GM03348 (cell line): ENCODE measurements at places on chromosomes 2 and 18.

- DNase-seq, result peak; percentile 33
Observed at GRCh38 chr2:216083464-216084281, 2.0 kb downstream of the TMEM169 start.

DNA sequence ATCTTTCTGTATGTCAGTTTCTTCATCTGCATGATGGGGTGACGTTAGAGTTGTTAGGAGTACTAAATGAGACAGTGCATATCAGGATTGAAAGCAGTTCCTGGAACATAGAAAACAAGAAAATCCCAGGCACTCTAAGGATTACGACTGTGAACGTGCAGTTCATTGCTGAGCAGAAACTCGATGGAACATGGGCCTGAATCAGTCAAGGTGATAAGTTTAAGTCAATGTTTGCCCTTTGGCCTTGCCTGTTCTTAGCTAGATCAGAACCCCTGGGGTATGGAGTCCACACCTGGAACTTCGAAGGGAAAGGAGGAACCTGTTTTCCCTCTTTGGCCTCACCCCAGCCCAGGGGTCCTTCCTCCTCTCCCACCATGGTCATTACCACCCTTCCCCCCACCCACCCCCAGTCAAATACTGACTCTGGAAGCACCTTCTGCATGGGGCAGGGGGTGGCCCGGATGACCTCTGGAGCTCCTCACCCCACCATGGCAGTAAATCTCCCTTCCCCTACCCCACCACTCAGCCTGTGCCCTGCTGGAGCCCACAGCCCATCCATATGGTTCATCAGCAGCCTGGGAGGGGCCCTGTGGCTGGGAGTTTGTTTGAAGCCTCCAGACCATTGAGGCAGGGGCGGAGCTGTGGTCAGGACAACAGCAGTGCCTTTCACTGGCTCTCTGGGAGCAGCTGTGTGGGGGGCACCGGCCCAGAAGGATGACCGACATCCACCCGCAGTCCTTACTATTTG, 164.1 kb downstream of the SMAD7 start:
- DNase-seq, result no peak

GRCh38 chr2:73337828-73338227, 44.5 kb upstream of the EGR4 start:
- DNase-seq, result no peak

GRCh38 chr18:63074981-63075404, 244.6 kb downstream of the BCL2 start:
- peak; percentile 93 for DNase-seq

DNA sequence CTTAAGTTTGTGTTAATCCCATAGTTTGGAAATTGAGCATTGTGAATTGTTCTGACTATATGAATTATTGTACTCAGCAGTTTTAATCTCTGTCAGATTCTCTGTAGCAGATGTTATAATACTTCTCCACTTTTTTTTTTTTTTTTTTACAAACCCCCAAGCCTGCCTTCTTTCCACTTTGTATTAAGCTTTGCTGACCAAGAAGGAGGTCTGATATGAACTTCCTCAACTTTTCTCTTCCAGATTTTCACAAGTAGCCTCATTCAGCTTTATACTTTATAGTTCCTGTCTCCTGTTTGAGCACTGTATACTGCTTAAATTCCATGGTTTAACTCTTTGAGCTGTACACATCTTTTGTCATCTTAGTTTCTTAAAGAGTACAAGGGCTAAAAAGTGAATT, 105.0 kb downstream of the HAUS1 start:
- DNase-seq, result no peak

DNA sequence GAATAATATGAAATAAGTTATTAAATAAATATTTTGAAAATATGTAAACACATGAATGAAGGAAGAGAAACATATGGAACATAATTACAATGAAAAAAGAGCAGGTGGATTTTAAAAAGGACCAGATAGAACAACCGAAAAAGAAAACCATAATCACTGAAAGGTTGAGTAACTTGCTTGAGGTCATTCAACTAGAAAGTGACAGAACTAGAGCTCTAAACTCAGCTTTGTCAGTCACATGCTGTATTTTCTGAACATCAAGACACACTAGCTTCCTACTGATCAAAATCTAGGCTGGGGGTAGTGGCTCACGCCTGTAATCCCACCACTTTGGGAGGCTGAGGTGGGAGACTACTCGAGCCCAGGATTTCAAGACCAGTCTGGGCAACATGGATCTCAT, 30.0 kb upstream of the ITGAV start:
- no peak for DNase-seq

DNA sequence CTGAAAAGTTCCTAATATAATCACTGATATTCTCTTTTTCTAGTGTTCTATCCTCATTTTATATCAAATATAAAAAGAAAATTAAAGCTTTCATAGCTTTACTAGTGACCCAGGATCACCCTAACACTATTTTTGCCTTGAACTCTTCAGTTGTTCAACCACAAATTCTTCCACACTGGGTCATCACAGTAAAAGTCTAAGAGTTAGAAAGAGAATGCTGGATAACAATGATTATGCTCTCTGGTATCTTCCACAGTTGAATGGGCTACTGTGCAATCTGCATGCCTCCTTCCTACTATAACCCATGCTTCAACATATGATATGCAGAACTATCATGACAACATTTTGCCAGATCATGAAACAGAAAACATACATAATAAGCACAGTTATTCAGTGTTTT, 32.3 kb downstream of the CHN1 start:
- peak; percentile 66 for DNase-seq
